ENCODE measurements at places on chromosomes 7 and 10.

DNA sequence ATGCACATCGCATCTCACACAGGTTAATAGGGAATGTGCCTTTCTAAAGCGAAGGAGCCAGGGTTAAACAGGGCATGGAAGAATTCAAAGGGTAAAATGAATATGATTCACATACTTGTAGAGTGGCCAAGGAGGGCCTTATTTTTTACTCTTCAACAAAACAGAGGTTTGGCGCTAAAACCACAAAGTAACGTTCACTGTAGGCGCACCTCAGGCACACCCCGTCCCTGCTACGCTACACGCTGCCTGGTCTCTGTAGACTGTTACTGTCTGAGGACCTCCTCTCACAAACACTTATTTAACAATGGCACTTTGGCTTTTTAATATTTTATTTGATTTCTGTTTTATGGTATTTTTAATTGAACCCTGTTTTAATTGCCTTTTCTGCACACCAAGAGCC is 462.1 kb upstream of the GALNT17 start:
- DNase-seq: no peak

DNA sequence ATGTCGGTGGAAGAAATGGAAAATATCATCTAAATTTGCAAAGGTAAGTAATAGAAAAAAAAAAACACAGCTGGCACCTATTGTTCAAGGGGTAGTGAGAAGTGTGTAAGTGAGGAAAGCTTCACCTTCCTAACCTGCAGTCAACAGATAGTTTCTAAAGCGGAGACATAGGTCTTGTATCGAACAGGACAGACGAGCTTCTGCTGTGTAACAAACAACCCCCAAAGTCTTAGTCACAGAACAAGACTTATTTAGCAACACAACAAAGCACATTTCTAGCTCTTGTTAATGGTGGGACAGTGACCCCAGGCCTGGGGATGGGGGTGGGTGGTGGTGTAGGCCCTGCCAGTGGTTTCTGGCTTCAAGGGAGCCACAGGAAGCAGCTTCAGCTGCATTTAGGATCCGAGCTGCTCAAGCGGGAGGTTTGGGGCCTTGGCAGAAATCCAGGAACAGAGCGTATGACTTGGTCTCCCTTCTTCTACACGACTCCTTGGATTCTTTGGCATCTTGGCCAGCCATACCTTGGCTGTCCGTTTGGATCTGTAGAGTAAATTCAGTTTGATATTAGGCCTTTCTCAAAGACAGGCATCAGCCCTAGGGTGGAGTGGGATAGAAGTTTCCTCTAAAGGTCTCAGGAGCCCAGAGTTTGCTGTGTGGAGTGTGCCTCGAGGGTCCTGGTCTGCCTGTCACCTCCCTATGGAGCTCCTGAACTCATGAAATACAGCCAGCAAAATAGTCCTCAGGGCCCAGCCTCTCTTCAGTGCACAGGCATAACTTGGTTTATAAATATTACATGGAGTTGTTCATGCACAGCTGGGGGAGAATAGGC is 56.9 kb upstream of the SHH start:
- DNase-seq: no peak

GRCh38 chr10:33066558-33067236 is 108.7 kb upstream of the ITGB1 start:
- DNase-seq: no peak

DNA sequence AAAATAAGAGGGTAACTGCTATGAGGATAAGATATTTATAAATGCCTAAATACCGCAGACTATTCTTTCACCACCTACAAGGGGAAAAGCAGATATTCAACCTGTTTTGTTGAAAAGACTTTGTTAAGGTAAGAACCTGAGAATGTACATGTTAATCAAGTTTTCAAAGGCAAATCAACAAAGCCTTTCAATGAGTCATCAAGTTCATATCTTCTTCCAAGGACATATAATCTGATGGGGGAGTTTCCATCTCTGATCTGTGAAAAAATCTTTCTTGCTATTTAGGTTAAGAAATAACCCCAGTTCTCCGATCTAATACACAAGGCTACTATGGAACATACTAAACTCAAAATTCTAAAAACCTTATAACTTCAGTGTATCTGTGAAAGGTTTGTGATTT is 40.0 kb upstream of the ANLN start:
- no peak for DNase-seq

- no peak for DNase-seq
Measured at GRCh38 chr10:6589287-6590094, 9.4 kb upstream of the PRKCQ start.

DNA sequence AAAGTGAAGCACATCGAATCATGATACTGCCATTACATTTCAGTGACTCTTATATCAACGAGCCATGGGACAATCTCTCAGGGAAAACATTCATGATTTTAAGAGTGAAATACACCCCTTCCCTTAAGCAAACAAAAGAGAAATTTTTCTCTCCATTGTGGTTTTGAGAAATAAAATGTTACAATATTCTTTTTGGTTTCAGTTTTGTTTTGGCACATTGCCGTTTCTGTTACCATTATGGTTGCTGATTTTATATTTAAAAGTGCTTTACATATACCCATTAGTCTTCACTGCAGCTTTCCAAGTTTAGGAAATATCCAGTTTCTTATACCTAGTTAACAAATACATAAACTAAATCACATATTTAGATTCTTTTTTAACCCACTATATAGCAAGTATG is 126.8 kb upstream of the SEM1 start:
- DNase-seq: no peak

DNA sequence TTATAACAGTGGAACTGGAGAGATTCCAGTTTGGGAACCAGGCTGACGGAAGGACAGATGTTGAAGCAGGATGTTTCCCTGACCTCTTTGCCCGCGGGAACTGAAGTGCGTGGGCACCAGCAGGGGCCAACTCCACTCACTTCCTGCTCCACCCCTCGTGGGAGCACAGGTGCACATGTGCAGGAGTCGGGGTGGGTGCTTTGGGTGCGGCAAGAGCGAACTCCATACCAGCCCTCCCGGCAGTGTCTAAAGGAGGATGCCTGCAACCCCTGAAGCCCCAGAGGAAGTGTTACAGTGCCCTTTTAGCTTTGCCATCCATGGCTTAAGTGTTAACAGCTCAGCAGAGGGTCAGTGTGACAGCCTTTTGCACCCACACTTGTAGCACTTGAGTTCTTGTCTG is 27.4 kb upstream of the UBE3C start:
- no peak for DNase-seq

DNA sequence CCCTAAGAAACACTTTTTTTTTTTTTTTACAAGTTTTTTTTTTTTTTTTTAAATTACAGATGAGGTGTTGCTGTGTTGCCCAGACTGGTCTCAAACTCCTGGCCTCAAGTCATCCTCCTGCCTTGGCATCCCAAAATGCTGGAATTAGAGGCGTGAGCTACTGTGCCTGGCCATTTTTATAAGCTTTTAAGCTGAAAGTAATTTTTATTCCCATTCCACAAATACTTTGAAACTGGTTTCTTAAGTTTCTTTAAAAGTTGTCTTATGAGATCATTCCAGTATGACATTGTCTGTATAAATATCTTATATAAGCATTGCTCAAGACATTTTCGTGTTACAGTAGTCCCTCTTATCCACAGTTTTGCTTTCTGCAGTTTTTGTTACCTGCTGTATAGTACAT is 61.4 kb upstream of the CYP26C1 start:
- DNase-seq: no peak

DNA sequence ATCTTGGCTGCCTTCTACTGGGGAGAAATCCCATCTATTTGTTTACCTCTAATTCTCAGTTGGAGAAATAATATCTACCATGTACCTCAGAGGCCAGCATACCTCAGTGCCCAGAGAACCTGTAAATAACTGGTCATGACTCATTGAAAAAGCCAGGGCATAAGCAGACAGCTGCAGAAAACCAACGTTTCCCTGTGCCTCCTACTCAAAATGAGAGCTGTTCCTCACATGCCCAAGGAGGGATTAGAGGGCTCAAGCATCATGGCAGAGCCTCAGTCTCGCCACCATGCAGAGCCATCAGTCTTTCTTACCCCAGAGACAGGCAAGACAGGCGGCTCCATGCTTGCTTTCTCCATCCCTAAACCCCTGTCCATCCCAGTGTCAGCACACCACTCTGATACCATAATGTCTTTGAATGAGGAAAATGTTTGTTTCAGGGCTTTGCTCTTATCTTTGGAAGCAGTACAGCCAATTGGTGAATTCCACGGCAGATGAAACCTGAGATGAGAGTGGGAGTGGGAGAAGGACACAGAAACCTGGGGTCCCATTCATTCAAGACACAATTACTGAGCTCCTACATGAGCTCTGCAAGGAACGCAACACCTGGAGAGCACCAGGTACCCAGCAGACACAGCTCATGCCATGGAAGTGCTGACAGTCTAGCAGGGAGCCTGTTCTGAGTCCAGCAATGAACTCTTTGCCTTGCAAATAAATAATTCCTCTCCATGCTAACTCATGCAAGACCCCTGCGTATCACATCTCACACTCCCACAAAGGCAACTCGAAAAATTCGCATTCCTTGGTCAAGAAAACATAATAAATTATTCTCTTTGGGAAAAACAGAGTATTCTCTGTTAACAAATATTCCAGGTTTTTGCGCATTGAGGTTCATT is 21.1 kb downstream of the PON1 start:
- DNase-seq: no peak

DNA sequence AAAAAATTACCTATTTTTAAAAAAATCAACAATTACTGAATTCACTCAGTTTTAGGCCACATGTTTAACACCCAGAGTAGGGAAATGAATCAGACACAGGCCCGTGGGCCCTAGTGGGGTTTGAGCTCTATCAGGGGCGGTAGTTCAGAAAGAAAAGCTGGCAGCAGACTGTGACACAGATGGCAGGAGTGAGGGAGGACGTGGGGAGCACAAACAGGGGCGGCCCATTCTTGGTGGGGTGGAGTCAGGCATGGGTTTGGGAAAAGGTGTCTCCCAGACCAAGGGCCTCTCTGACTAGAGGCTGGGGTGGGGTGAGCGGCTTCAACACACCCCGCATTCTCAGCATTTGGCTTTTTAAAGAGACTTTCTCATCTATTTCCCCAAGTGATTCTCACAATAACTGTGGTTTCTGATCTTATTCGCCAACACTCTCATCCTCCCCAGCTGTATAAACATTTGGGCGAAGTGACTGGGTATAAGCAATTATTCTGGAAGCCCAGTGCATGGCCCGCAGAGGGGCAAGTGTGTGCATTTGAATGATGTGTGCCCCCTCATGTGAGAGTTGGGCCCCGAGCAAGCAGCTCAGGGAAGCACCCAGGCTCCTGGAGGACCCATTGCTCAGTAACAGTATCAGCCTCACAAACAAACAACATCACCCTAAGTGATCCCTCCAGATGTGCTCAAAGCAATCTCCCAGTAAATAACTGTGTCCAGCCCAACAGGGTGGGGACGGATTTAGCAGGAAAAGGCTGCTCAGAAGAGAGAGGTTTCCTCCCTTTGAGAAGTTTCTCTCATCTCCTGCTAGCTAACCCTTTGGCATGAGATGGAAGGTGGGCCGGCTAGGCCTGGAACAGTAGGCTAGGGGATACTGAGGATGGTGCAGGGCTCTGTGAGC is 437.6 kb upstream of the ZMIZ1 start:
- DNase-seq: peak; percentile 2

DNA sequence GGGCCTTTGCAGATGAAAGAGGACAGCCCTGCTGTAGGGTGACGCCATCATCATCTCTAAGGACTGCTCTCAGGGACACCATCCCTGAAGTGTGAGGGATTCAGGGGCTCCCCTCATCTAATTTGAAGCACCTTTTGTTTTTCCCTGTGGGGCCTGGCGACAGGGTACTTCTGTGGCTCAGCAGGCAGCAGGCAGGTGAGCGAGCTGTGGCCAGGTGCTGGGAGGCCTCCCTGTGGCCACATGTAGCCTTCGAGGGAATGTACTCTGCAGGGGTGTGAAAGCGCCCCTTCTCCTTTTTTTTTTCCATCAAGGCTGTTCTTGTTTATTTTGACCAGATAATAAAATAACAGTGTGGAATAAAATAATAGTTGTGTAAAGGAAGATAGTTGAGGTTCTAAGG is 118.2 kb upstream of the DPP6 start:
- DNase-seq: no peak

GRCh38 chr7:102253066-102253972 is 33.3 kb upstream of the SH2B2 start:
- no peak for DNase-seq

- DNase-seq: no peak
Measured at GRCh38 chr10:11886138-11886474, 63.0 kb downstream of the PROSER2 start.

- DNase-seq: no peak
Measured at GRCh38 chr7:3548815-3549214, 247.8 kb downstream of the SDK1 start.

DNA sequence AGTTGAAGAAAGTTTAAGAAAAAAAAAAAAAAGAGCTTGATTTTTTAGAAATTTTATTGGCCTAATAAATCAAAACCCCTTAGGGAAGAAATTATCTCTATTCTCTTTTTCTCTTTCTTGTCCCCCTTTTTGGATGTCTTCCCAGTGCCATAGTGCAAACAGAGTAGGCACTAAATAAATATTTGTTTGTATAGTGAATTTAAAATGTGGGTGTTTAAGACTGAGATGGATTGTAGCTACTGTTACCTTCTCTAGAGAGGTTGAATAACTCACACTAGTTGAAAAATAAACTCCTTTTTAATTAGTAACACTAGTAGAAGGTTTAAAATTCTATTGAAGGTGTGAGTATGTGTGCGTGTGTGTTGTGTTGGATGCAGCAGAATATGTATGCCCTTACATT is 783.8 kb downstream of the NXPH1 start:
- no peak for DNase-seq

DNA sequence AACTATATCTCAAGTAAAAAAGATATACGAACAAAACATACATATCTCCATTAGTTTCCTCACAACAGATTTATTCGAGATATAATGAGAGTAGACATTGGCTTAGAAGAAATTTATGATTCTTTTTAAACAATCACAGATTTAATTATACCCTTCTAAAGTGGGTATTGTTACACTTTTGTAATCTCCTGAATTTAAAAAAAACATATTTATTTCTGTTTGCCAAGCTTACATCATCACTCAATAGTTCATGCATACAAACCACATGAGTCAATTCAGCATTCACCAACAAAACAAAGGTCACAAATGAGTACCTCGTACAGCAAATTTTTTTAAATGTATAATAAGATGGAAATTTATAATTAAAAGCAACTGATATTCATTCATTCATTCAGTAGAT is 17.6 kb downstream of the LRRN3 start:
- no peak for DNase-seq

GRCh38 chr10:129852829-129853561 is 111.1 kb downstream of the EBF3 start:
- no peak for DNase-seq

- DNase-seq: no peak
Measured at GRCh38 chr10:94178475-94179253, 184.1 kb downstream of the NOC3L start.

GRCh38 chr7:43565786-43566185 is 17.1 kb upstream of the STK17A start:
- no peak for DNase-seq

DNA sequence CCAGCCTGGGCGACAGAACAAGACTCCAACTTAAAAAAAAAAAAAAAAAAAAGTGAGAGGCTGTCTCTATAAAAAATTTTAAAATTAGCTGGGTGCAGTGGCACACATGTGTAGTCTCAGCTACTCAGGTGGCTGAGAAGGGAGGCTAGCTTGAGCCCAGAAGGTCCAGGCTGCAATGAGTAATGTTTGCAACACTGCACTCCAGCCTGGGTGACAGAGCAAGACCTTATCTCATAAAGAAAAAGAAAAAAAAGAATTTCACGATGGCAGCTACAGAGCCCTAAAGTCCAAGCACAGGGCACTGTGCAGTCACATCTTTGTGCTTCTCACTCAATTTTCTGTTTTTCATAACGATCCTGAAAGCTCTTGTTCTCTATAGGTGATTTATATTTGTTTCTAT is 209.5 kb upstream of the KCTD7 start:
- no peak for DNase-seq
